Stimulated activated CD4-positive, alpha-beta T cell treated with anti-CD3 and anti-CD28 coated beads, Interleukin-1b, Interleukin-23, amount 100 ng/mL, for 1 hour (primary cell): ENCODE measurements at places on chromosomes 7 and 10.

DNA sequence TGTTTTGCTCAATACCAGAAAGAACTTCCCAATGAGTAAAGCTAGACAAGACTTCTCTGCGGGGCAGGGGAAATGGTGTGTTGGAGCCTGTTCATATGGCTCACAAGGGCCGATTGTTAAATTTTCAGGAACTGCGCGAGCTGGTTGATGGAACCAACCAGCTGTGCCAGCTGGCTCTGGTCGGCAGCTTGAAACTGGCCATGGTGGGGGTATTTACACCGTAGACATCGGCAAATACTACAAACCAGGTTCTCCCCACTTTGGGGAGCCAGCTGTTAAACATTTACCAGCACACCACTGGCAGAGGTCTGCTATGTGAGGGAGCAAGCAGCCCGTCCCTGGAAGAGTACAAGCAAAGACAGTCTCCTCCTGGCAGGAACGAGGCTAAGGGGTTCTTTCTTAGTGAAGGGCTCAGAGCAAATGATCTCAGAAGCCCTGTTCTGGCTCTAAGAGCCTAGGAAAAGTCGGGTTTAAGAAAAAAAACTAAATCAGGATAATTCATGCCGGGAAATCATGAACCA is 8.8 kb upstream of the ZMIZ1 start:
- no peak for DNase-seq

DNA sequence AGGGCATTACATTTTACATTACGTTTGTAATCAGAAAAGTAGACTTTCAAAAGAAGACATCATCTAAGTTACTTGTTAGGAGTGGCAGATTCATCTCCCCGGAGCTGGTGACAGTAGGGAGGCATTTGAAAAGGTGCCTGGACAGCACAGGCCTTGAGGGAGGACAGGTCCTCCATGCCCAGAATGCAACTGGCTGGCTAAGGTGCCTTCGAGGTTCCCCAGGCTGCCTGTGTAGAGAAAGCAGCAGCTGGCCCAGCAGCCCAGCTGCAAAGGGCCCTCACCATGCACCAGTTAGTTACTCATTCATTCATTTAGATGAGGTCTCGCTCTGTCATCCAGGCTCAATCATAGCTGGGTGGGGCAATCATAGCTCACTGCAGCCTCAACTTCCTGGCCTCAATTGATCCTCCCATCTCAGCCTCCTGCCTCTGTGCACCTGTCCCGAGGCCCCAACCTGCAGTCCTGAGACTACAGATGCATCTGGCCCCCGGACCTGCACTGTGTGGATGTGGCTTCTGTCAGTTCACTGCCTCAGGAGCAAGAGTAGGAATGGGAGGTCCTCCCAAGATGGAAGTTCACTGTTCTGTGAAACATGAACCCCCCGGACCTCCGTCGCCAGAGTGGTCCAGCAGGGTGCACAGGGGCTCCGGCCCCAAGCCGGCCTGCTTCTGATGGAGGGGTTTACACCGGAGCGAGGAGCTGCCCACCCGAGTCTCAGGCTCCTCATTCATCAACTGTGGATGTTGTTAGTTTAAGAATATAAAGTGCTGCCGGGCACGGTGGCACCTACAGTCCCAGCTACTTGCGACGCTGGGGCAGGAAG is 36.6 kb downstream of the PRKAG2 start:
- no peak for DNase-seq

DNA sequence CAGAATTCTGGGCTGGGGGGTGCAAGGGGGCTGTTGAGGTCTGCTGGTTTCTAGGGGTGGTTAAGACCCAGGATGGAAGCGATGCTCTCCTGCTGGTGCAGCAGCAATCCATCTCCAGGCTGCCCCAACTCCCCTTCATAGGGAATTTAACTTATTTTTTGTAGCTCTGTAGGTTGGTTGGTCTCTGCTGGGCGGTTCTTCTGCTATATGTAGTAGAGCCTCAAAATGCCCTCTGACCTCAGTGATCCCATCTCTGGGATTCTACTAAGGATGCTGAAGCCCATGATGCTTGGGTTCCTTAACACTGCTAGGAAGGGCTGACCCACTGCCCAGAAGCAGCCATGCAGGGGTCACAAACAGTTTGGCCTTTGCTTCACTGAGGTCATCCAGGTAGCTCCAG is 49.2 kb downstream of the LRRC20 start:
- DNase-seq: no peak

- no peak for DNase-seq
Observed at GRCh38 chr7:150404172-150404804, 25.2 kb downstream of the ZNF775 start.

GRCh38 chr7:102282465-102283362 is 4.0 kb upstream of the SH2B2 start:
- no peak for DNase-seq

DNA sequence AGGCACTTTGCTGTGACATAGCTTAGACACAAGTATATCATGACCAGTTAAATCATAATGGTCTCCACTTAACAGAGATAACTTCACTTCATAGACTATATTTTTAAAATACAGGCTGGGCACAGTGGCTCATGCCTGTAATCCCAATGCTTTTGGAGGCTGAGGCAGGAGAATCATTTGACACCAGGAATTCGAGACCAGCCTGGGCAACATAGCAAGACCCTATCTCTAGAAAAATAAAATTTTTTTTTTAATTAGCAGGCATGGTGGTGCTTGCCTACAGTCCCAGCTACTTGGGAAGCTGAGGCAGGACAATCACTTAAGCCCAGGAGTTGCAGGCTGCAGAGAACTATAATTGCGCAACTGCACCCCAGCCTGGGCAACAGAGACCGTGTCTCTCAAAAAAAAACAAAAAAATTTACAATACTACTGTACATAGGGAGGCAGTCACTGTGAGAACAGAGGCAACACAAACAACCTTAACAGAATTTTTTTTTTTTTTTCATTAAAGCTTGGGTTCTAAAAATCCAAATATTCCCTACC is 105.1 kb downstream of the USP6NL start:
- no peak for DNase-seq

DNA sequence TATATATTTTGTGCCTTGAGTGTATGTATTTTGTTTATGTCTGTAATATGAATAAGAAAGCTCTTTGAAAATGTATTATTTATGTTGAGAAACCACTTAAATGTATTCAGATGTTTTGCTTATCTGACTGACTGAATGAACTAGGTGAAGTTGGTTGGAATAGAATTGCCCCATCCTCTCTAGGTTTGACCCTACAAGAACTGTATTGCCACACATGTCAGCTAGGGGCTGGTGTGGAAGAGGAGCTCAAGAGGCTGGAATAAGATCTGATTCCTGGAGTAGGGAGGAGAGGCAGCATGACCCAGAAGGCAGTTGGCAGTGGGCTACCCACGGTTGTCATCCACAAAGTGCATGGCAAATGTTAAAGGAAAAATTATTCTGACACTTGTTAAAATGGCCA is 9.1 kb downstream of the SSMEM1 start:
- no peak for DNase-seq

- no peak for DNase-seq
Observed at GRCh38 chr7:334618-335357, 44.8 kb downstream of the FOXL3 start.

DNA sequence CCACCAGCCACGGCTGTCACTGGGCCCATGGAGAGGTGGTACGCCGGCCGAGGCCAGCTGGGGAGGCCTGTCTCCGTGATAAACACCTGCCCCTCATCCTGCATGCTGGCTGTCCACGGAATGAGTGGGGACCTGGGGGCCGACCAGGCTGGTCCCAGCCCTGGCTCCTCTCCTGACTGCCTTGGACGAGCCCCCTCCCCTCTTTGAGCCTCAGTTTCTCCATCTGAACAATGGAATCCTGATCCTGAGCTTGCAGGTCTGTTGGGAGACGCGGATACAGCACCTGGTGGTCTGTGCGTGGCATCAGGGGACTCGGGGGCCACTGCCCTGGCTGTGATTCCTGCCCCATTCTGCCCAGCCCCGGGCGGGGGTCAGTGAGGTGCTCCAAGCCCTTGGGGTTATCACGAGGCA is 109.9 kb downstream of the MICALL2 start:
- no peak for DNase-seq

DNA sequence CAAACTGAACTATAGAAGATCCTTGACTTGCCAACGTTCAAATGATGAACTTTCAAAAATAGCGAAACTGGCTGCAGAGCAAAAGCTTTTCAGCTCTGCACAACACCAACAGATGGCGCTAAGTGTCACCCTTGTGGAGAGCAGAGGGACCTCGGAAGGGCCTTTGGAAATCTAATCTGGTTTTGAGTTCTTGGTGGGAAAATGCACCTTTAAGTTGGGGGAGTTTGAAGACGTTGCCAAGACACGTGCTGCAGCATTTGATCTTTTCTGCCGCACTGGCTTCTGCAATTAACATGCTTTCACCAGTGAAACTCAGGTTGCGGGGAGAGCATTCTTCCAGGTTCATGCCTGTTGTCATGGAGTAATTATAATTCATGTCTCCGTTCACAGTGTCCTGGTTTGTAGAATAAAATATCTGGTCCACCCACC is 26.3 kb upstream of the WDR11 start:
- DNase-seq: no peak

GRCh38 chr7:106010866-106011265 is 47.8 kb downstream of the CDHR3 start:
- no peak for DNase-seq

- no peak for DNase-seq
Observed at GRCh38 chr7:39451901-39452300, 114.3 kb upstream of the YAE1 start.

DNA sequence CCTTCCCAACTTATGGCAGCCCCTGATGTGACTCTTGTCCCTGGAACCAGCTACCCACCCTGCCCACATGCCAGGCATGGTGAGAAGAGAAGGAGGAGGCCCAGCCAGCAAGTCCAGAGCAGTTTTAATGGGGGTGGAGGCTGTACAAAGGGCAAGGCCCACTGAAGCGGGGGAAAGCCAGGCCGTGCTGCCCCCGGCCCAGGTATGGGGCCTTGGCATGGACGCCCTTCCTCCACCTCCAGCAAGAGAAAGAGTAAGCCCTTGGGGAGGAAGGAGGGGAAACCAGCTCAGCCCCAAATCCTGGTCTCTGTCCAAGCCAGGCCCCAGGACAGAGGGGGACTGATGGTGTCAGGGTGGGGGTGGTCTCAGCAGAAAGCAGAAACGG is 7.0 kb downstream of the NFKB2 start:
- no peak for DNase-seq

- DNase-seq: no peak
Observed at GRCh38 chr10:115092555-115093285, 445 bp upstream of the ATRNL1 start.

- no peak for DNase-seq
Observed at GRCh38 chr7:49400891-49401550, 372.4 kb upstream of the VWC2 start.

GRCh38 chr10:63627396-63627795 is 106.2 kb downstream of the REEP3 start:
- DNase-seq: no peak

- DNase-seq: no peak
Observed at GRCh38 chr10:23196915-23197314, 4.8 kb downstream of the PTF1A start.

GRCh38 chr7:33753881-33754525 is 151.3 kb upstream of the BMPER start:
- DNase-seq: no peak

- DNase-seq: no peak
Observed at GRCh38 chr10:54094321-54094720, 706.7 kb downstream of the PCDH15 start.

DNA sequence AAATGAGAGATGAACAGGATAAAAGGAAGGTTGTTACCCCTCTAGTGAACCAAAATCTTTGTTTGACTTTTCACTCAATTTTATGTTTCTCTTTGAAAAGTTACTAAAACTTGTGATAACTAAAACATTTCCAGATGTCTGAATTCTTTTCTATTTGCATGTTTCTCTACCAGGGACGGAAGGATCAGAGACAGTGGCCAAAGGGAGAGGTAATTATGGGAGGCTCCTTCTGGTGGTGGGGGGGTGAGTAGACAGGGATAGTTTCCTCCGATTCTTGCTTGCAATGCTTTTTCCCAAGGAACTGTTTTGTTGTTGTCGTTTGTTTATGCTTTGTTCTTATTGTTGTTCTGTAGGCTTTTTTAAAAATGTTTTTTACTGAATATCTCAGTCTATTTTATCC is 374.8 kb downstream of the INHBA start:
- DNase-seq: no peak
